ACHN (cell line): ENCODE measurements at places on chromosomes 5 and 9.
A peak's percentile ranks its signal among the peaks of the same experiment; 100 is the strongest.

GRCh38 chr9:124202447-124202971 is 55.2 kb upstream of the NEK6 start:
- no peak for DNase-seq

- peak; percentile 34 for DNase-seq
Observed at GRCh38 chr9:38432922-38433510, 8.8 kb upstream of the IGFBPL1 start.

DNA sequence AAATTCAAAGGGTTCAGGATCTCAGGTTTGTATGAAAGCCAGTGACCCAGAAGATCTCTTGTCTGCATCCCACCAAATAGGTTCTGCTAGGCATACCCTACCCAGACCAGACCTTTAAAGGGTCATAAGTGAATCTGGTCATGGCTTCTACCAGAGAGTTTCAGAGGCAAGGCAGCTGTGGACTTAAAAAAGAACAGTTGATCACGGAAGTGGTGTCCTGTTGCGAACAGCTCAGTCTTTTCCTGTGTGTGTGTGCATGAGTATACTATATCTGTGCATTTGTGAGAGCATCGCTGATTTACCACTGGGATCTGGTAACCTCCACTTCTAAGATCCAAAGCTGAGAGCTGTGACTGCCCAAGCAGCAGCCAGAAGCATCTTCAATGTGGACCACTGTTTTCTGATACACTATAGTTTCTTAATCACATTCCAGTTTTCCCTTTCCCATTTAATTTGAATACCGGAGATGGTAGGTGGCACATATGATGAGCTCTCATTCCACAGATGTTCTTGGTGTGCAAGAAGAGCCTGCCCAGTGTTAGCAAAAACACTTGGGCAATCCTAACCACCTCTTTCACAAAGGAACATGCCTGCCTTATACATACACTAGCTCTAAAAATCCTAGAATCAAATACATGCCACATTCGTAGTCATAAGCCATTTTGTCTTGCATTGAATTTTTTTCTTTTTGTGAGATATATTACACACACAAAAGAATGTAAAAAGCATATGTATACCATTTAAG is 36.2 kb upstream of the OR2S2 start:
- no peak for DNase-seq

DNA sequence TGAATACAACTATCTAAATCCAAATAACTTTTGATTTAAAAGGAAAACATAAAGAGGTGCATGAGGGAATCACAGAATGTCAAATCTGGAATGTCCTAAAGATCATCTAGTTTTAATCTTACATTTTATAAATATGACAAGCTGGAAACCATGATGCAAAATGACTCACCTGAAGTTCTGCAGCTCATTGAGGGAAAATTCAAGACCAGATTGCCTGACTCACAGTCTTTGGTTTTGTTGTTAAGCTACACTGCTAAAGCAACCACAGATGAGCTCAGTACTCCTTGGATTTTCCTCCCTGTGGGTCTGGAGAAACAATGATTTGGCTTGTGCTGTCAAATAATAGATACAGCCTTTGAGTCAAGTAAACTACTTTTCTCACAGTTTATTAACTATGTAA is 19.1 kb upstream of the EDIL3 start:
- DNase-seq, result peak; percentile 76

GRCh38 chr5:163682234-163682633 is 176.8 kb downstream of the MAT2B start:
- DNase-seq, result no peak

- DNase-seq, result peak; percentile 16
Observed at GRCh38 chr5:62720031-62720441, 141.4 kb downstream of the LRRC70 start.

DNA sequence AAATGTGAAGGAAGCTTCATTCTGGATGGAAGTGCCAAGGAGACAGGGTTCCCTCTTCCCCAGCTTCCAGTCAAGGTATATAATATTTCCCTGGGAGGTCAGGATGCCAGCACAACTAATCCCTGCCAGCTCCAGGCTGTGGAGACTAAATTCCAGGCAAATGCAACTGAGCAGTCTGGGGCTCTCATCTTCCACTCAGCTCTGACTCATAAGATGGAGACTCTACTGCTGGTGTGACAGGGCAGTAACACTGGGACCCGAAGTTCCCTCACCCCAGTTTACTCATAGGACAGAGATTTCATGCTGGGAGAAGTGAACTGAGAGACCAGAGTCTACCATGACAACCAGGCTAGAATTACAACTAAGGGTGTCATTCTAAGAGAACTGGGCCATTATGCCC is 235.4 kb downstream of the FSTL4 start:
- DNase-seq, result no peak

GRCh38 chr9:76218886-76219445 is 175.3 kb downstream of the RFK start:
- no peak for DNase-seq

- DNase-seq, result no peak
Observed at GRCh38 chr9:87179553-87180340, 232.4 kb upstream of the GAS1 start.

DNA sequence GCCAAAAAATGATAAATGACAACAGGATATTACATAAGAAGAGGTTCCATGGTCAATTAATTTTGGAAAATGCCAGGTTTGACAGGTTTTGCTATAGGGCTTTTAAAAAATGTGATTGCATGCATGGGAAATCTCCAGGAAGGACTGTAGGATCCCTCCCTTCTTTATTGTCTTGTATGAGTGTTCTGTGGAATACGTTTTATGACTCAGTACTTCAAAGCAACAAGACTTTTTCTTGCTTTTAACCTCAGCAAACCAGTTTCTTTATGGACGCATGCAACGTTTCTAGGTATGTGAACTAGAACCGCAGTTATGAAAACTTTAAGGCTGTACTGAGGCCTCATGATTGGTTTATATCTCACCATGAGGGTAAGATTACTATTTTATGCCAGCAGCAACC is 76.6 kb upstream of the NTRK2 start:
- DNase-seq, result no peak

DNA sequence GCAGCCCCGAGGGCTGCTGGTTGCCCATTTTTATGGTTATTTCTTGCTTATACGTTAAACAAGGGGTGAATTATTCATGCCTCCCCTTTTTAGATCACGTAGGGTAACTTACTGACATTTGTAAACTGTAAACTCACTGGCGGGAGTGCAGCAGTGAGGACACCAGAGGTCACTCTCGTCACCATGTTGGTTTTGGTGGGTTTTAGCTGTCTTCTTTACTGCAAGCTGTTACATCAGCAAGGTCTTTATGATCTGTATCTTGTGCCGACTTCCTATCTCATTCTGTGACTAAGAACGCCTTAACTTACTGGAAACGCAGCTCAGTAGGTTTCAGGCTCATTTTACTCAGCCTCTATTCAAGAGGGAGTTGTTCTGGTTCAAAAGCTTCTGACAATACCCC is 155.0 kb upstream of the PRDM9 start:
- peak; percentile 2 for DNase-seq

DNA sequence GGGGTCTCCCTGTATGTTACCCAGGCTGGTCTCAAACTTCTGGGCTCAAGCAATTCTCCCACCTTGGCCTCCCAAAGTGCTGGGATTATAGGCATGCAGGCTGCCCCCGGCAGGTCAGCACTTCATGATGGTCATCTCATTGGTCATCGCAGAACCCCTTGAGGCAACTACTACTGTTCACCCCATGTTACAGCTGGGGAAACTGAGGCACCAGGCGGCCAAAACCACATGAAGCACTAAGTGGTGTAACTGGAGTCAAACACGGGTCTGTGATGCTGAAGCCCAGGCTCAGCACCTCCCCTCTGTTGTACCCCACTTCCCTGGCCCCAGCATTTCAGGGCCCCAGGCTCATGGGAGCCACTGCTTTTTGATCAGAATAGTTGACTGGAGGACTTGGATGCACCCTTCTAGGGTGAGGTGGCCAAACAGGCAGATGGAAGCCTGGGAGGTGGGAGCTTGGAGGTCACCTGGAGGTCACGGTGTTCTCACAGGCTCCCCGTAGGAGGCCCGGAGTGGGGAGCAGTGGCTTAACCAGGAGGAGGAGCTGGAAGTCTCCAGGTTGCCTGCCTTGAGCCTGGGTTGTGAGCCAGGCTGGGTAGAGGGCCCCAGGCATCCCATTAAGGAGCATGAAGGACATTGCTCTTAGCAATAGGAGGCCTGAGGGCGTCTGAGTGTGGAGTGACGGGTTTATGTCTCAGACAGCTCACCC is 57.3 kb upstream of the RPL26L1 start:
- peak; percentile 36 for DNase-seq

- DNase-seq, result no peak
Observed at GRCh38 chr9:6761306-6761705, 3.5 kb downstream of the KDM4C start.

DNA sequence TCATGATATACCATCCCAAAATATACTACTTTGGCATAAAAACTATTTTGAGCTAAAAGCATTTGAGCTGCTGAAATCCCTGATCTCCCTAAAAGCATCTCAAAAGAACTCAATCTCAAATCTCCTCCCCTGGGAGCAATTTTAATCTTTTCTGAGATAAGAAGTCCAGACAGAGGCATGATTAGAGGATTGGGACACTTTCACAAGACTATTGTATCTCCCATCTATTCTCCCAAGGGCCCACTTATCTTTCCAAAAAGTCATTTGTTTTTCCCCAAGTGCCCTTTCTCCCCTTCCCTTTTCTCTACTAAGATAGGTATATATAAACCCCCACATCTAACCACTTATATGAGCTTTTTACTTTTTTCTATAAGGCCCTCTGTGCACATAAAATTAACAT is 79.7 kb downstream of the ALDH7A1 start:
- no peak for DNase-seq

- DNase-seq, result peak; percentile 9
Observed at GRCh38 chr9:73753171-73753570, 601.5 kb downstream of the ANXA1 start.

GRCh38 chr5:36494841-36495601 is 111.4 kb upstream of the SLC1A3 start:
- no peak for DNase-seq

GRCh38 chr9:134844821-134845220 is 35.8 kb upstream of the FCN2 start:
- DNase-seq, result no peak

GRCh38 chr5:95784514-95785302 is 37.8 kb downstream of the GLRX start:
- no peak for DNase-seq

GRCh38 chr9:22483528-22484070 is 37.0 kb downstream of the DMRTA1 start:
- no peak for DNase-seq

GRCh38 chr9:3696368-3696767 is 170.6 kb upstream of the RFX3 start:
- no peak for DNase-seq

- no peak for DNase-seq
Observed at GRCh38 chr9:91663858-91664257, 240.2 kb upstream of the NFIL3 start.

DNA sequence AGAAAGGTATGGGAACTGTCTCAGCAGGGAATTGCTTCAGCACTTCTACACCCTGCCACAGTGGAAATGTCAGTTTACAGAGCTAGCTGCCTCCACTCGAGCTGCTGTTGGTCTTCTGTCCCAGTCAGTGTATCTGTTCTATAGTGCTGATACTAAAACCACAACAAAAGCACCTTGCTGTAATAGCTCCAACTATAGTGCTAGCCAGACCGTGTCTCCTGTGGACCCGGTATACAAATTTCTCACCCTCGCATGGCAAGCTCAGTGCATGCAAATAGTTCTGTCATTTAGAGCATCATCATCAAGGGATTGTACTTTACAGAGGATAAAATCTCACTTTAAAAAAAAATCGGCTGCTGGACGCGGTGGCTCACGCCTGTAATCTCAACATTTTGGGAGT is 51.5 kb upstream of the IQGAP2 start:
- no peak for DNase-seq

DNA sequence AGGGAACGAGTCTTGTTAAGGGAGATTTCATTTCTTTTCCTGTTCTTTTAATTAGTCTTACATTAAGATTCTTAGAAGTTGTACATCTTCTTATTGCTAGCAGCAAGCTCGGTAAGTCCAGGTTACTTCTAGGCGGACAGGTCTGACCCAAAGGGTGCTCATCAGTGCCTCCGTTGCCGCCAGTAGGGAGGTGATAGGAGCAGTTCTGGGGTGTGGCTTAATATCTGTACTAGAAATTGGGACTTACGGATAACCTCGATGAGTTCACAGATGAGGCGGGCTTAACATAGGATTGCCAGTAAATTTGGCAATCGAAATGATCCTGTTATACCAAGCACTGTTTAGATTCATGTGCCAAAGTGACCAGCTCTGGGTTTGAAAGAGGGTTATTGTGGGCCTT is 278.8 kb downstream of the FANCC start:
- DNase-seq, result no peak

GRCh38 chr5:33524476-33524875 is 83.7 kb downstream of the TARS1 start:
- no peak for DNase-seq

DNA sequence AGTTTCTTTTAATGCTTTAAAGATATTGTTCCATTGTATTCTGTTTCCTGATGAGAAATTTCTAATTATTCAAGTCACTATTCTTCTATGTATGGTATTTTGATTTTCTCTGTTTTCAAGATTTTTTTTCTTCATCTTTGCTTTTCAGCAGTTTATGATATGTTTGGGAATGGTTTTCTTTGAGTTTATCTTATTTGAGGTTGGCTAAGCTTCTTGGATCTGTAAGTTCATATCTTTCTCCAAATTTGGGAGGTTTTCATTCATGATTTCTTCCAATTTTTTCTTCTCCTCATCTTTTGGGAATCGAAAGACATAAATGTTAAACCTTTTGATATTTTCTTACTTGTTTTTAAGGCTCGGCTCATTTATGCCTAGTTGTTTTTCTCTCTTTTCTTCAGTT is 184.9 kb downstream of the ZSWIM6 start:
- DNase-seq, result no peak

- DNase-seq, result no peak
Observed at GRCh38 chr9:127958728-127959127, 21.1 kb upstream of the DPM2 start.

GRCh38 chr9:133916159-133916541 is 76.0 kb downstream of the VAV2 start:
- no peak for DNase-seq

GRCh38 chr5:103706939-103707682 is 144.5 kb upstream of the NUDT12 start:
- DNase-seq, result no peak

DNA sequence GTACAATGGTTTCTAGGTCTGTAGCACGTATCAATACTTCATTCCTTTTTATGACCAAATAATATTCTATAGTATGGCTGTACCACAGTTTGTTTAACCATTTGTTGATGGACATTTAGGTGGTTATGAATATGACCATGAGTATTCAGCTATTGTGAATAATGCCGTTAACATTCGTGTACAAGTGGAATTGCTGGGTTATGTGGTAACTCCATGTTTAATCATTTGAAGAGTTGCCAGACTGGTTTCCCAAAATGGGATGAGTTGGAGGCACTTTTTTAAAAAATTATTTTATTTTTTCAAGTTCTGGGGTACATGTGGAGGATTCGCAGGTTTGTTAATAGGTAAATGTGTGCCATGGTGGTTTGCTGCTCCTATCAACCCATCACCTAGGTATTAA is 4.6 kb downstream of the SNX2 start:
- no peak for DNase-seq
